Stimulated activated CD4-positive, alpha-beta T cell treated with anti-CD3 and anti-CD28 coated beads, Interleukin-1b, Interleukin-23, amount 100 ng/mL, for 4 hours (primary cell): ENCODE measurements at places on chromosomes 7 and 10.

DNA sequence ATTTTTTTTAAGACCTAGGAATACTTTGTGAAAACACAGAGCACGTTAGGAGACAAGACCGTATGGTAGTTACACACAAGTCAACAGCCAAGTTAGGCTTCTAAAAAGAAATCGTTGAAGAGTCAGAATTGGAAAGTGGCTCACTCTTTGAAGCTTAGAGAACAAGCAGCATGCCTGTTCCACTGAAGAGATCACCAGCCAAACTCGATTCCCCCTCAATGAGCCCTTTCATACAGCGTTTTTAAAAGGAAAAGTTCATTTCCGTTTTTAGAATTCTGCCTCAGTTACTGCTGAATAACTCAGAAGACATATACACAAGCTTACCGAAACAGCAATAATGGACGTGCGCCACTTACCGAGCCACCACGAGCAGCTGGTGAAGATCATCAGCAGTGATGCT lies 41.0 kb downstream of the MCMBP start:
- no peak for DNase-seq

DNA sequence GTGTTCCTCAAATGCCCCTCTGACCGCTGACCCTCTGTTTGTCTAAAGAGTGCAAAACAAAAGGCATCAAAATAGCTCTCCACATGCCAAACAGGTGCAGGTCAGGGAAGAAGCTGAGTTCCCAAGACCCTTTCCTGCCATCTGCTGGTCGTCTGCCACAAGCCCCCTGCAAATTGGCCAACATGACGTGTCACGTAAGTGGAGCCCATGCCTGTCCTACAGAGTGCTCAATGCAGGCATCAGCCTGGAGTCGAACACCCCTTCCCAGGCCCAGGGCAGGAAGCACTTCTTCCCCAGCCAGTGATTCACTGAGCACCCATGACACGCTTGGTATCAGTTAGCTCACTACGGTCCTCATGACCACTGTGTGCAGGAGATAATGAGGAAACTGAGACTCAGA lies 14.1 kb downstream of the TMEM72 start:
- DNase-seq: no peak

- DNase-seq: no peak
These were observed 94.7 kb upstream of the PPP2R2D start for GRCh38 chr10:131806146-131806545.

- DNase-seq: no peak
These were observed 33.1 kb downstream of the PRSS2 start for GRCh38 chr7:142803901-142804300.

GRCh38 chr7:47342296-47343060 lies 239.4 kb downstream of the TNS3 start:
- DNase-seq: no peak

GRCh38 chr7:148572067-148572522 lies 18.5 kb upstream of the C7orf33 start:
- no peak for DNase-seq

DNA sequence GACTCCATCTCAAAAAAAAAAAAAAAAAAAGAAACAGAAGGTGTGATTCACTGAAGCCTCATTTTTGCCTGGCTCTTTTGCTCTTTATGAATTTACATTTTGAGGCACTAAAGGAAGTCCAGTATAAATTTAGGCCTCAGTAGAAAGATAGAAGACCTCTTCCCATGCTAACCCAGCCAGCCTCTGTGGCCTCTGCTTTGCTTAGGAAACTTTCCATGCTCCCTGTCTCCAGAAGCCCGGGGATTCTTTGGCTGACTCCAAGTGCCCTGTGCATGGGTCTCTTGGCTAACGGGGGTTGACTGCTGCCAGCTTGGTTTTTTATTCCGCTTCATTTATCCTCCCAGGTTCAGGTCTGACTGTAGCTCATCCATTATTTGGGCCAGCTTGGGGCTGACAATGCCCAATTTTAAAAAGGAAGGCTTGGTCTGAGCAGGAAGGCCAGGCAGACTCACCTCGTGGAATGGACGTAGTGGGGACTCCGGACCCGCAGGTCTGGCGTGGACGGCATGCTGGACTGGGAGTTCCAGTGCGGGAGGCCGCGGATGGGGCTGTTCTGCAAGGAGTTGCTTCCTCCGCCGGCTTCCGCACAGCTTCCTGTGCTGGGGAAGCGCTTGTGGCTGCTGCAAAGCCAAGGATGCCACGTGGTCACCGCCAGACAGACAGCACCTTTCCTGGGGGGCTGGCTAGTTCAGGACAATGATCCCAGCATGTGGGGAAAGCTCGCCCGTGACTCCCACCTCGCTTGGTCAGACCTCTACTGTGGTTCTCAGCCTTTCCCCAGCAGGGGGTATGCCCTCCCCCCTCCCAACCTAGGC lies 72.3 kb downstream of the PRPF18 start:
- DNase-seq: no peak
